NCI-H774 (cell line): ENCODE measurements at places on chromosomes 5 and 9.

GRCh38 chr9:94818178-94818541 lies 91.7 kb downstream of the AOPEP start:
- DNase-seq: no peak

DNA sequence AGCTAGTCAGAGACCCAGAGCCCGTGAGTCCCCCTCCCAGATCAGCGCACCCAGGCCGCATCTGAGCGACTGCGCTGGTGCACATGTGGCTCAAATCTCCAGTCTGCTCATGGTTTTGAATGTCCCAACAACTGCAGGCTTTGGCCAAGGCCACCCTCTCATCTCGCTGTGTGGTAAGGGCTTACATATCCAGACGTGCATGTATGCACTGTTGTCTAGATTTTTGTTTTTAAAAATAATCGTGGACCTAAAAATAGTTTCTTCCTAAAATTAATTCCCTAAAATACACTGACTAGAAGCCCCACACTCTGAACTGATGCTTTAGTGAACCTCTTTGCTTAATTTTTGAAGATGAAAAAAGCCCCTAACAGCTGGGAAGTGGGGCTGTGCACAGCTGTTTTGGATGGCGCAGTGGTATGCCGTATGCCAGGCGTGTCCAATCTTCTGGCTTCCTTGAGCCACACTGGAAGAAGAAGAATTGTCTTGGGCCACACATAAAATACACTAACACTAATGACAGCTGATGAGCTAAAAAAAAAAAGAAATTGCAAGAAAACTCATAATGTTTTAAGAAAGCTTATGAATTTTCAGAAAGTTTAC lies 143.0 kb upstream of the LHFPL2 start:
- no peak for DNase-seq

DNA sequence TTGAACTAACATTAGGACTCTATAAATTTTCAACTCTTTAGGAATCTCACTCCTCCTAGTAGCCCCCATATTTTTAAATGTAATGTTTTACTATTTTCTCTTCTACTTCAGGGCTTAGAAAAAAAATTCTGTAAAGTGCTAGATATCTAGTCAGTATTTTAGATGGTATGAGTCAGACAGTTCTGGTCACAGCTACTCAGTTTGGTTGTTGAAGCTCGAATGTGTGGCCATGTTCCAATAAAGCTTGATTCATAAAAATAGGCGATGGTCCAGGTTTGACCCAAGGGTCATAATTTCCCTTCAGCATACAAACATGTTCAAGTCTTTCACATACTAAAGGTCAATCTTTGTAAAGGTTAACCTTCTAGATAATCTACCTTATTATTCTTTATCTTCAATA lies 566.0 kb upstream of the CDH18 start:
- DNase-seq: no peak

DNA sequence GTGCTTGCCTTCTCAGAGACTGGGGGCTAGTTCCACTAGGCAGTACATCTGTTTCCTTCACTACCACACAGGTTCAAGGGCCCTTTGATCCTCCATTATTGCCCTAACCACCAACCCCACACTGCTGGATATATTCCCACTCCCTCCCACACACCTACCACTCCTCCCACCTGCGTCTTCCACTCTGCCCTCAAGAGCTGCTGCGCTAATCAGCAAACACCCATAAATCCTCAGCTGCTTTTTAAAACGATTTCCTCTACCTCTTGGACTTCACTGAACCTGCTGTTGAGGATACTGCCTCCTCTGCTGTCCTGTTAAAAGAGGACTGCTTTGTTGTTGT lies 120.9 kb downstream of the MAPKAP1 start:
- peak; percentile 35 for DNase-seq

DNA sequence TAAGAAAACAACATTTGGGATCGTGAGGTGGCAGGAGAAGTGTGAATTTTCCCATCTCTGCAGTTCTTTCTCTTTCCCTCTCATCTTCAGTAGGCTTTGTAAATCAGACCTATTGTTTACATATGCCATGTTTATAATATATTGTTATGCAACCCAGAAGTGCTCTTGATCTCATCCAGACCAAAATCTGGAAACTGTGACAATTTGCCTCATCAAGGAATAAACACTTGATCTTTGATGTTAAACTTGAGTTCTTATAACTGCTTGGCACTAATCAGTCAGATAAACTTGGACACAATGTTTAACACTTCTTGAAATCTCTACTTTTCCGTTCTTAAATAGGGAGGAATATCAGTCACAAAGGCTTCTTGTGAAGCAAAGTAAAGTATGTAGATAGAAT lies 384.7 kb downstream of the DMRT2 start:
- no peak for DNase-seq

DNA sequence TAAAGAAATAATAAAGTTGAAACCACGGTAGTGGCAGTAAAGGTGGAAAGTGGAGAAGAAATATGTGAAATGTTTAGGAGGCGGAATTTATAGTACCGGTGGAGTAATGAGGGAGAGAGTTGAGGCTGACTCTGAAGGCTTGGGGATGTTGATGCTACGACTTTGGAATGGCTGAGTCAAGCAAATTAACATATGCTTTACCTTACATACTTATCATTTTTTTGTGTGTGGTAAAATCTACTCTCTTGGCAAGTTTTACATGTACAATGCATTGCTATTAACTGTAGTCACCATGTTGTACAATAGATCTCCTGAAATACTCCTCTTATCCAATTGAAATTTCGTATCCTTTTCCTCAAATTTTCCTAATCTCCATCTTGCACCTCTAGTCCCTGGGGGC lies 179.0 kb downstream of the TAF11L14 start:
- no peak for DNase-seq

DNA sequence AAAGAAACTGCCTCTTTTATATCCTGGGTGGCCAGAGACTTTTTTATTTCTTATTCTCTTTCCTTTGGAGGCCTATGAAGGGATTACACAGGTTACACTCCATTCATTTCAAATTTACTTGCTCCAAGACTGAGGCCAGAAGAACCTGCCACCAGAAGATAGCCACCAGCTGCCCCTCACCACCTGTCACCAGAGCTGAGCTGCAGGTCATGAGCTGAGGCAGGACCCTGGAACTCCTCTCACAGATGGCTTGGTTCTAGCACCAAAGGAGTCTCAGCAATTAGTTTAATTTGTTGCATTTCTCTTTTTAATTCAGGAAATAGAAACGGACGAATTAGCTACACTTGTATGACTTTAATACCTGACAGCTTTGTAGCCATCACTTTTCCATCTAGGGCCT lies 313.9 kb downstream of the SPOCK1 start:
- DNase-seq: no peak

- no peak for DNase-seq
Measured at GRCh38 chr9:122835313-122835731, 6.9 kb upstream of the PDCL start.

GRCh38 chr9:12272471-12273120 lies 420.6 kb upstream of the TYRP1 start:
- DNase-seq: no peak
